ENCODE measurements at places on chromosomes 7 and 10.

GRCh38 chr7:2018569-2019460 lies 213.9 kb downstream of the MAD1L1 start:
- peak; percentile 64 for DNase-seq

- DNase-seq, result no peak
Measured at GRCh38 chr10:66788178-66788987, 137.5 kb upstream of the LRRTM3 start.

DNA sequence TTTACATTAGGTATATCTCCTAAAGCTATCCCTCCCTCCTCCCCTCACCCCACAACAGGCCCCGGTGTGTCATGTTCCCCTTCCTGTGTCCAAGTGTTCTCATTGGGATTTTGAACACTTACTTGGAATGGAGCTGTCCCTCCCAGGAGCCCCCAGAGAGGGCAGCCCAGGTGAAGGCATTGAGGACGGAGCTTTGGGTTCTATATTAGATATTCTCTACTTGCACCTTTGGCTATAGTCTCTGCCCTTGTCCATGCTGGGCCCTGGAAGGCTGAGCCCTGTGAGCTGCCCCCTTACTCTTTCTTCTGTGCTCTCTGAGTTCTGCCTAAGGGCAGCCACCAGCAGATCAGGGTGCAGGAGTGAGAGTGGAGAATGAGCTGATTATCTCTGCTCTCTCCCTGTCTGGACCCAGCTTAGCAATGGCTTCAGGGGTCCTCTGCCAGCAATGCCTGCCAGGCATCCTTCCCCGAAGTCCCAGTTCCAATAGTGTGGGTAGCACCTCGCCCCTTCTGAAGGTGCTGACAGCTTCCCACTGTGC lies 11.2 kb downstream of the ADRA2A start:
- DNase-seq, result no peak

DNA sequence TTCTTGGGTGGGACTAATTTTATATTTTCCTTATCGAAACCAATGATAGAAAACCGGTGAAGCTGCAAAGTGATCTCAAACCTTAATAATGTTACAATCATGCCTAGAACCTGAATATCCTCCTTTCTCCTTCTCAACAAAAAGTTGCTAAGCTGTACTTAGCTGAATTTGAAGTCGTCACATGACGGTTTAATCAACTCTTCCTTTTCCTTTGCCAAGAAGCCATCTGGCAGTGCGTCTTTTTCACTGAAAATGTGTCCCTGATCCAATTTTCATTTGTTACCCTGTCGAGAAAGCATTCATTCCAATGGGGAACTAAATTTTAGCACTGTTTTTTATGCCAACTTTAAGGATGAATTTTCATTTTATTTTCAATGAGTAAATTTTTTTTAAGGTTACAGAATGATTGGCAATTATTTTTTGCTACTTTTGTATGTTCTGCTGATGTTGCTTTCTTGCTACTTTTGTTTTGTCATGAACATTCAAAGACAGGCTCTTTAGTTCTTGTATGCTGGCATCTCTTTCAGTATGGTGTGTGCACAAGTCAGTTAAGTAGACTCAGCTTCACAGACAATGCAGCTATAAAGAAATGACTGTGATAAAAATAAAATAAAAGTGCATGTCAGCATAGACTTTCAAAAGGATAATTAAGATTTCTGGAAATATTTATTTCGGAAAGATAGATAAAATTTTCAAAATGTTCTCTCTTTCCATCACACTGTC lies 980.0 kb downstream of the DNAJB9 start:
- DNase-seq, result no peak

DNA sequence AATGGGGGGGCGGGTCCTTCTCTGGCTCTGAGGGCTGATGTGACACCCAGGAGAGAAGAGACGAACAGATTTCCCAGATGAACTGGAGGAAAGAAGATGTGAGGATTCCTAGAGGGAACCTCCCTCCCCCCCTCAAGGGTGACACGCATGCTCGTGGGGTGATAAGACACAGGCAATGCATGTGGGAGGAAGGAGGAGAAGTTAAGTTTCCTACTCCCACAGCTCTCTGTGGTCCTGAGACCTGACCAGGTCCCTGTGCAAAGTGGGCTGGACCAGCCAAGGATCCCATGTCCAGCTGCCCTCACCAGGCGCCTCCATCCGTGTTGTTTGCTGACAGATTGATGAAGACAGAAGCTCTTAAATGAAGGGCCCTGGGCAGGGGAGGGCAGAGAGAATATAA lies 112.6 kb downstream of the SH3PXD2A start:
- no peak for DNase-seq

- DNase-seq, result no peak
Measured at GRCh38 chr10:71395621-71396020, 1.1 kb upstream of the CDH23 start.

DNA sequence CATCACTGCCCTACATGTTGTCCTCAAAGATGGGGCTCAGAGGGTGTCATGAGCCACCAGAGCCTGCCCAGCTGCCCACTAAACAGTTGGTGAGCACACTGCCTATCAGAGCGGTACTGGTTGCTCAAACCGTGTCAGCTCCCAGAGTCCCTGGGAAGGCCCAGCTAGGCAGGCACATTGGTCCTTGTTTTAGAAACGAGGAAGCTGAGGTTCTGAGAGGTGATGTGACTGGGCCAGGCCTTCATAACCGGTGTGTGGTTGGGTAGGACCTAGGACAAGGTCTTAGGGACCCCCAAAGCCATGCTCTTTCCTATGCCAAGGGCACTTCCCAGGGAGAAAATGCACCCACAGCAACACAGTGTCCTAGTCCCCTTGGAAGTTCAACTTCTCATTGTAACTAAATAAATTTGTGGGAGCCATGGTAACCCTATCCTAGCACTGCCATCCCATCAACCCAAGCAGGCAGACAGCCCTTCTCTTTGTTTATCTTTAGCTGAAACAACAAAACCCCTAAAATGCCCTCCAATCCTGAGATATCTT lies 174.7 kb upstream of the PDE1C start:
- no peak for DNase-seq

- DNase-seq, result peak; percentile 66
Measured at GRCh38 chr7:48421357-48421756, 250.1 kb downstream of the ABCA13 start.

DNA sequence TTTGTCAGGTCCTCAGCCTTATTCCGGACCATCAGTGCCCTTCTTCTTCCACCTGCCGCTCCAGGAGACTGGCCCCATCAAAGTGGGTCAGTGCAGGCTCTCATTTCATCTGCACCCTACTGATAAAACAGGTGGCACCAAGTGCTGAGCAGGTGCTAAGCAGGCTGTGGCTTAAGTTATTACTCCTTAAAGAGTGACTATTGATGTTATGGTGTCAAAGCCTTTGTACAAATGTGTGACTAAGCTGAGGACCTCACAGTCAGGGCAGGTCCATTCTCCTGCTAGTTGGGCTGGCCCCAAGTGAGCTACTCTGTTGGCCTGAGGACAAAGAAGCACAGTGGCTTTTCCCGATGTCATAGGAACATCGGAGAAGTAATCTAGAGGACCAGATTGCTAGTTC lies 11.2 kb upstream of the CALD1 start:
- no peak for DNase-seq

GRCh38 chr7:68014031-68014736 lies 1017.6 kb downstream of the TYW1 start:
- no peak for DNase-seq

GRCh38 chr7:24979470-24979862 lies 512 bp downstream of the OSBPL3 start:
- peak; percentile 72 for DNase-seq

DNA sequence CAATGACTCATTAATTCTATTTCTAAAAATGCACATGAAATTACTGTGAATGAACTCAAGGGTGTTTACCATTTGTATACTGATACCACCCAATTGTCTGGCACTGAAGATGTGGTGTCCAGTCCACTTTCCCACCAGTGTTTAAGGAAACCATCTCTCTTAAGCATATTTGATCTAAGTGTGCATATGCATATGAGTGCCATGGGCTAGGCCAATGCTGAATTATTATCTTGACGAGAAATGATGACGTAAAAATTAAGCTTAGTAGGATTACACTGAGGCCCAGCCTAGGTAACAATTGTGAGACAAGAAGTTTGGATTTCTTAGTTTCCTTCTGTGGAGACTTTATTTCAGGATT lies 59.7 kb downstream of the SVIL start:
- no peak for DNase-seq

Data from choroid plexus epithelial cell (primary cell).